CD4-positive, alpha-beta T cell (primary cell): ENCODE measurements at places on chromosomes 4 and X. TPM values are rescaled to one million over a fixed set of nuclear protein-coding genes. Genes with fewer than 3 reads are reported as not detected.

- DNase-seq: peak; percentile 75
These were observed 55.5 kb downstream of the LEF1 start for GRCh38 chr4:108113229-108113628.

Gene SMIM43
- not detected for total RNA-seq

GRCh38 chrX:153307276-153308178, 14.0 kb downstream of the PNMA6F start:
- DNase-seq: no peak

- no peak for DNase-seq
These were observed 8.3 kb upstream of the CPE start for GRCh38 chr4:165370530-165370929.

DNA sequence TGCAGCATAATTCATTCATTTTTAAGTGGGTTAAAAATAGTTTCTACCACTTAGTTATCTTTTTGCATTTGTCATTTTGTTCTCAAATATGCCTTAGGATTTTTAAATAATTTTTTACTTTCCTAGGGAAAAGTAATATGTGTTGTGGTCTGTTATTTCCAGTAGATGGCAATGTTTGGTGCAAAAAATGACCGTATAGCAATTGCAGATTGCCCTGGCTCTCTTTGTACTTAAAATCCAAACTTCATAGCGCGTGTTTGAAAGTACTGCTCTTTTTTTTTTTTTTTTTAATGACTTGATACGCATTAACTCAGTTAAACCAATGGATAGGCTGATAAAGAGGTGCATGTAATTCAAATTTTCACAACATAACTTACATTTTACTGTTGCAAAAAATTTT, 74.4 kb upstream of the RBMX start:
- no peak for DNase-seq

DNA sequence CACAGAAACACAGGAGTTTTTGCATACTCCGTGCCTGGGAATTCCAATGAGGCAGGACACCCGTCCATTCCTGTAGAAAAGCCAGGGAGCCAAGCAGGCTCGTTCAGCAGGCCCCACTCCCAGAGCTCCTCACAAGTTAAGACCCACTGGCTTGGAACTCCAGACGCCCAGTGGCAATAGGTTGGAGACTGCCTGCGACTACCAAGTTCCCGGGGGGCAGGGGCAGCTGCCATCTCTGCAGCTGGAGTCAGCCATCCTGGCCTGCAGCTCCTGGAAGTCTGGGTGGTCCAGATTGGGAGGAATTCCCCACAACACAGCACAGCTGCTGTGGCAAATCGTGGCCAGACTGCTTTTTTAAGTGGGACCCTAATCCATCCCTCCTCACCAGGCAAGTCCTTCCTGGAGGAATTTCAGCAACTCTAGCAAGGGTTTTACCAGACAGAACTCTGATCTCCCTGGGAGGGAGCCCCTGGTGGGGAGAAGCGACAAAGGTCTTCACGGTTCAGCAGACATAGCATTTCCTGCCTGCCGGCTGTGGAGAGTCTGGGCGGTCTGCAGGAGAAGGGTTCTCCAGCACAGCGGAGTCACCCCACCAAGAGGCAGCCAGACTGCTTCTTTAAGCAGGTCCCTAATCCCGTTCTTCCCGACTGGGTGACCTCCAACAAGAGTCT, 231.9 kb downstream of the STPG2 start:
- no peak for DNase-seq

DNA sequence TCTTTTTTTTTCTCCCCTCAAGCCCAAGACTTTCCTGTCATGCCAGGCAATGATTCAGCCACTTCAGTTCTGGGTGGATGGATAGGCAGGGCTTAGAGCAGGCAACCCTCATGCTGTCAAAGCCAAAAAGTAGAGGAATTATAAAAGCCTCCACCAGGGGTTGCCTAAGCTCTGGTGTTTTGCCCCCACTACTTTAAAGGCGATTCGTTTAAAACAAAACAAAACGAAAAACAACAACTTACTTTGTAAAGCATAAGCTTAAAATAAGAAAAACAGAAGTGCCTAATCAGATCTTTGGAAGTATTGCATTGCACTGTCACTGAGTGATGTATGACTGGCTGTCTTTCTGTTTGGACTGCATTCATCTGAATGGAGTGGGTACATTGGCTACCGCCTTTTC, 5.3 kb upstream of the IDS start:
- no peak for DNase-seq

Gene SPACA5B
- not detected for total RNA-seq

Gene CCDC160
- total RNA-seq: not detected

GRCh38 chr4:54098375-54098774, 1.6 kb upstream of the GSX2 start:
- DNase-seq: no peak

Gene AWAT2
- total RNA-seq: not detected

DNA sequence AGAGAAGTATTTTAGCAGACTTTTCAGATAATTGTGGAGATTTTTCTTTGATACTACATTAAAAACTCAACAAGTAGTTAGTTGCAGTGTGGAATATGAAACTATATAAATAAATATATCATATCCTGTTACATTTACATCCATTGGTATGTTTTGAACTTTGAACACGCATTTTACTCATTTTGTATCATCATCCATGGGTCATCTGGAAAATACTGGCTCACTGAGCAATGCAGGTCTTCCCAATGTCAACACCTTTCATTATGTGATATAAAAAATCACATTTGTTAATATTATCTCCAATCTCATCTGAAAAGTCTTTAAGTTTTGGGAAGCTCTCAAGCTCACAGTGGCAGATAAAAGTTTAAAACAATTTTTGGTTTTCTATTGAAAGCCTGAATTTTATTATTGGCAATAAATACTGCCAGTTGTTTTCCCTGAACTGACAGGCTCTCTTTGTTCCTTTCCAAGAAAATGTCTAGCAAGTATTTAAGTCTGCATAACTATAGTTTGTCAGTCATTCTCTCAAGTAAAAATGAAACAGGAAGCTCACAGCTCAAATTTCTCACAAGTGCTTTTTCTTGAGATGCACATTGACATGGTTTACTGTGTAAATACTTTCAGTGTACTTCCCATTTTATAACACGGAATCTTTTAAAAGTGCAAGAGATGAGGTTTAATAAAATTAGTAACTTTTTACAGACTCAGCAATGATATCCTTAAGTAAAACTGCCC, 183.5 kb upstream of the GPC4 start:
- no peak for DNase-seq

Gene SPARCL1
- total RNA-seq: not detected

- no peak for DNase-seq
These were observed 243.1 kb downstream of the ANK2 start for GRCh38 chr4:113292371-113293042.
